ENCODE measurements at places on chromosomes 3 and 15.

GRCh38 chr15:36332301-36332700, 247.1 kb upstream of the CDIN1 start:
- no peak for DNase-seq

DNA sequence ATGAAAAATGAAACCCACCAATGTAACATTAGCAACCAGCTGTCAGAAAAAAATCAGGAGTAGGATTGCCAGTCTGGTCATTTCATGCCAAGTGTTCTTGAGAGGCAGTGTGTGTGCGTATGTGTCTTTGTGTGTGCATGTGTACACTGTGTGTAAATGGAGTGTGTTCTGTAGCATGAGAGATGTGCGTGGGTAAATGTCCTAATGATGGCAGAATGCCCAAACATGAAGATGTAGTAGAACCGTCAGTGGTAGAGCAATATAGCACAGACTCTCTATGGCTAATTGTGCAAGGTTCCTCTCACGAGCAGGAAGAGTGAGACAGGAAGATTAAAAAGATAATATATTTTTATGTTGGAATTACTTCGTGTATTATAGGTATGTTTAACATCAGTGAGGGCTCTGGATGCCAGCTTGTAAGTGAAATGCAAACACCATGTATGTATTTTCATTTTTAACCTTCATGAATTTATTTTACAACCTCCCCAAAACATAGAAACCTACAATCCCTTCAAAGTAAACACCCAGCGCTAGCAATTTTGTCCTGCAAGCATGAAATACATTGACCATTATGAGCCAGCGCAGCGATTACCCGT, 1038.7 kb downstream of the IGSF11 start:
- no peak for DNase-seq

DNA sequence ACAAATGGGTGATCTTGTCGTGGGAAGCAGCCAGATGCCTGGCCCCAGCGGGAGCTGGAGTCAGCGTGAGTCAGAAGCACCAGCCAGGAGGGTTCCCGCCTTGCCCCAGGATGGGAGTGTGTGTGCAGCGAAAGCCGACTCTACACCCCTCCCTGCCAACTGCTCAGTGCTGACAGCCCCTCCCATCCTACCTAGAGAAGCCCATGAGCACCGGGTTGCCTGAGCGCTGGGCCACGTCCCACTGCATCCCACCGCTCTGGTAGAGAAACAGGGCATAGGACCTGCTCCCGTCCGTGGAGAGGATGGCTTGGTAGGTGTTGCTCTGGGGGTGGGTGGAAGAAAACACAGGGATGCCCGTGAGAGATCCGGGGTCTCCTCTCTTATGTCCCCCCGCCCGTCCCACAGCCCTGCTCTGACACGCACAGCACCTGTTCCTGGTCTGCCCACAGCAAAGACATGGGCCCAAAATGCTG, 42.9 kb downstream of the MUC4 start:
- DNase-seq, result no peak

DNA sequence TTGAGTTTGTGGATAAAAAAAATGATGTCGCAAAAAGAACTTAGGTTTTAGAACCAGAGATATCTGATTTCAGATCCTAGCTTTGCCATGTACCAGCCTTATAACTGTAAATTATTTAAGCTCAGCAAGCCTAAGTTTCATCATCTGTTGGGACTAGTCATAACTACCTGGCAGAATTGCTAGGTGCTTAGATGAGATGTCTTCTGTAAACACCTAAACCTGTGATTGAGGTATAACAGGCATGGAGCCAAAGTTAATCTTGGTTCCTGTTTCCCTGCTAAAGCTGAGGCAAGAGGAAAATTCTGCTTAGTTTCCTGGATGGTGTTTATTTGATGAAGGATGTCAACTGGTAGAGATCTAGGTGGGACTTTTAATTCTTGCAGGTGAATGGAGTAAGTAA, 331.3 kb upstream of the RBMS3 start:
- no peak for DNase-seq

DNA sequence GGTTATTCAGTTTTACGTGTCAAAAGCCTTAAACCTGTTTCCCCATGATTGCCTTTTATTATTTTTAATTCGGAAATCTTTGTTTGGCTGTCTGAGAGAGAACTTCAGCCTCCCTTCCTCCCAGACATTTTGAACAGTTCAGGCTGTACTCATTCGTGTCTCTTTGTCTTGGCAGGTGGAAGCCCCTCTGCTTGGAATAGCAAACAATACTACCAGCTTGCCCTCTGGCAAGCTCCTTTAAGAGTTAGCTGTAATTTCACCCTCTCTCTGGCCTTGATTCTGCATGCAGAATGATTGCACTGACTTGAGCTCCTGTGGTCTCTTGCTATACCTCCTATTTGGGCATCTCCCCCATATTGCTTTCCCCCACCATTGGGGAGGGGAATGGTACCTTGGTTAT, 11.7 kb downstream of the IGF1R start:
- no peak for DNase-seq

DNA sequence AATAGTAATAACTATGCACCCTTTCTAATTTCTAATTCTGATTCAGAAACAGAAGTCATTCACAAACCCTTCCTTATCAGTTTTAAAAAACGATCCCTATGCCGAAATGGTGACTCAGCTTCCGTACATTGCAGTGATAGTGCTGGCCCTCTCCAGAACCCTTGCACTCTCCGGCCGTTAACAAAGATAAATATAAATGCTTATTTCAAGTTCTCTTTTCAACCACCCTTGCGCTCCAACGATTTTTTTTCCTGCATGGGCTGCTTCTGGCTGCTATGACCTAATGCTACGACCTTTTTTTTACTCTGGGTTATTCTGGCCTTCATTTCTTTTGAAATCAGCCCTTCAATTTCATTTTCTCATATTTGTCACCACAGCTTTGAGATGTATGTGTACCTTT, 646.2 kb downstream of the NTRK3 start:
- no peak for DNase-seq

DNA sequence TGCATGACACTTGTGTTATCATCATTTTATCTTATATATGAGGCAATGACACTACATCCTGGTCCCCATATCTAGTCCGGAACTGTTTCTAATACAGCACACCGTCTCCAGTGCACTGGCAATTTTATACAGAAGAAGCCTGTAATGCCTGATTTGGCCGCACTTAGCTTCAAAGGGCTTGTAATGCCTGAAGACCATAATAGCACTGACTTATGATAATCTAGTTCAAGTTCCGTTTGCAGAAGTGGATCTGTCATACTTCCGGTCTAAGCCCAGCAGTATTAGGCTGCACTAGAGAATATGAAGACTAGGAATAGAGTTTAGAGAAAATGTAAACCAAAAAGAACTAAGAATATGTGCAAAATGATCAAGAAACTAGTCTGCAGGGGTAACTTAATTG, 1.3 kb downstream of the BNIP2 start:
- DNase-seq, result no peak

- DNase-seq, result no peak
Measured at GRCh38 chr3:71102111-71102983, 481.2 kb downstream of the FOXP1 start.

DNA sequence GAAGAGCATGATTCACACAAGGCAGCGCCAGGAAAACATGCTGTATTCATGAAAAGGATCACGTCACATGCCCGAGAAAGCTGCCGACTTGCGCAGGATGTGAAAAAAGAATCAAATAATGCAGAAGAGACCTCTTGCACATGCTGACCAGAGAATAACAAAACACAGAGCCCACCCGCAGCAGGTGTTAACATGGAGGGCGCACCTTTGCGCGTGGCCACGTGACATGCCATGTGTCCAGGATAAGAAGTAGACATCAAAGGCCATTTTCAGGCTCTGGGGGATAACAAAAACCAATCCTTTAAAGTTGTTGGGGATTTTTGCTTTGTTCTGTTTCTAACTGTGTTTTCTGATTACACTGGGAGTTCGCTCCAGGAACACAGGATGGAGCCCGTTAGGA, 1332.8 kb downstream of the ZPLD1 start:
- no peak for DNase-seq
